ENCODE measurements at places on chromosomes 4 and X.

DNA sequence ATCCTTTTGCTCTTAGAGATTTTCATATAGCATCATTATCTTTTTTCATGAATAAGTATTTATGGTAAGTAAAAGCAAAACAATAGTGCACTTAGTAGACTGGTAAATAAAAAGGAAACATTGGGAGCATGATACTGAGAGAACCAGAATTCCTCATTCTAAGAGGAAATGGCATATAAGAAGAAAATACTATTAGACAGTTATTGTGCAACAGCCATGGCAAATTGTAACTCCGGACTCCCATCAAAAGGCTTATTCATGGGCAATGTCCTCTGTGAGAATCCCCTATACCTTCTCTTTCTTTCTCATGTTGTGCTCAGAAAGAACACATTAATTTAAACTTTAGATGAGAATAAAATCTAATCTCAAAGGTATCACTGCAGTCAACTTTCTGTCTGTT lies 42.4 kb downstream of the SPATA18 start:
- DNase-seq = no peak

GRCh38 chrX:114058988-114059418 lies 524.9 kb upstream of the HTR2C start:
- DNase-seq = peak; percentile 10

- no peak for DNase-seq
These were observed 383.7 kb downstream of the NAF1 start for GRCh38 chr4:162782778-162783525.

GRCh38 chr4:111494471-111494870 lies 650.8 kb upstream of the FAM241A start:
- DNase-seq = no peak

DNA sequence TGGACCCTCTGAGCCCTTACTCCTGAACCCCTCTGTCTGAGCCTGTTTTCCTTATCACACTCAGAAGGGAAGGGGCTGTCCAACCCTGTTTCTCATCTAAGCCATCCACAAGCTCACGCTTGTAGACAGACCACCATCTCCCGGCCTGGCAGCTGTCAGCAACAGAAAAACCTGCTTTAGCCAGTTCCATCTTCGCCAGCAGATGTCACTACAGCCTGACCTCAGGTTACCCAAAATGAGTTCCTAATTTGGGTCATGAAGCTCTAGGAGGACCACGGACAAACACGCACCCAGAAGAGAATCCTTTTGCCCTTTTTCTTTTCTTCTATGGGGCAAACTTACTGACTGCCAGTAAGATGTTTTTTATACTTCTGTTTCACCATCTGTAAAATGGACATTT lies 445.4 kb downstream of the BCOR start:
- DNase-seq = peak; percentile 18

- DNase-seq = no peak
These were observed 10.5 kb downstream of the ZCCHC18 start for GRCh38 chrX:104122829-104123228.

DNA sequence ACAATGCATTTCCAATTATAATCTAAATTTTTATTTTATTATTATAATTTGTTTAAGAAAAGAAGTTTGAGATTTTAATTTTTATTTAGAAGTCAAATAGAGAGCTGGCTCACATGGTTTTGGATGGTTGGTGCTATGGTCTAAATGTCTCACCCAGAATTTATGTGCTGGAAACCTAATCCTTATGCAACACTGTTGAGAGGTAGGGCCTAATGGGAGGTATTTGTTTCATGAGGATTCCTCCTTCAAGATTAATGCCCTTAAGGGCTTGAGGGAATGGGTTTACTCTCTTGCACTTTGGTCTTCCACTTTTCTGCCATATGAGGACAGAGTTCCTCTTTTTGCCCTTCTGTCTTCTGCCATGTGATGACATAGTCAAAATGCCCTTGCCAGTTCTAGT lies 960.5 kb upstream of the IGFBP7 start:
- DNase-seq = no peak

GRCh38 chr4:128850252-128850651 lies 40.8 kb downstream of the JADE1 start:
- DNase-seq = no peak

GRCh38 chr4:107734120-107734519 lies 14.1 kb upstream of the PAPSS1 start:
- peak; percentile 11 for DNase-seq

DNA sequence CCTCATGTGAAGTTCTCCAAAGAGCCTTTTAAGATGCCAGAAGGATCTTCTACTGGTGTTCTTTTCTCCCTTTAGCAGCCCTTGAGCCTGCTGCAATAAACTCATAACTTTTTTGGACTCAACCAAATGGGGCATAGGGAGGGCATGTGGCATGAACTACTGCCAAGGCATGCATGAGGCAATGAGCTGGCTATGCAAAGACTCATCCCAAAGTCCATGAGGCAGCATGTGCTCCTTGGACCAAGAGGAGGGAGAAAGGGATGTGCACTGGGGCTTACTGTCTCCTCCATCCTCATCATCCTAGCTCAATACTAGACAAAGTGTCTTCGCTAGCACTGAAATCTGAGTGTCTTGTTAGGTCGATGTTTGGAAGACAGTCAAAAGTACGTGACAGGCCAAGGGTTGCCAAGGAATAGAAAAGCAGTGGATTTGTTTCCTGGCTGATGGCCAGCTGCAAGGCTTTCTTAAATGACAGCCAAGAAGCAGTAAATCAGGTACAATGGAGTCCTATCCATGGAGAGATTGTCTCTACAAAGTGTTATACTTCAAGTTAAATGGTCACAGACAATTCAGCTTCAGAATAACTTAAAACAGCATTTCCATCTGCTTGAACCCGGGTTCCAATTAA lies 44.5 kb upstream of the ATXN3L start:
- no peak for DNase-seq

DNA sequence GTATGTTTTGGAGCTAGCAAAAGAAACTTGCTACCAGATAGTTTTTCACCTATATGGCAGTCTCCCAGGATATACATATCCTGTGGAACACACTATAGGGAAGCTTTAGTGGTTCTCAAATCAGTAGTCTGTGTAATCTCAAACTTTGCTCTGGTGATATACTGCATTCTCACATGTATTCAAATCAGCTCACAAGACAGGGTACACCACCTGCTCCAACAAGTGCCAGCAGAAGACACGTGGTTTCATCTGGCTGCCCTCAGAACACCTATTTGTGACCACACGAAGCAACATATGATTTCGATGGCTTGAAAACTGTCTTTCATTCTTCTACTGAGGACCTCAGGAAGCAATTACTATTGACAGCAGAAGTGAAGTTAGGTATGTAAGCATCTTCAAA lies 37.7 kb downstream of the BCLAF3 start:
- no peak for DNase-seq

DNA sequence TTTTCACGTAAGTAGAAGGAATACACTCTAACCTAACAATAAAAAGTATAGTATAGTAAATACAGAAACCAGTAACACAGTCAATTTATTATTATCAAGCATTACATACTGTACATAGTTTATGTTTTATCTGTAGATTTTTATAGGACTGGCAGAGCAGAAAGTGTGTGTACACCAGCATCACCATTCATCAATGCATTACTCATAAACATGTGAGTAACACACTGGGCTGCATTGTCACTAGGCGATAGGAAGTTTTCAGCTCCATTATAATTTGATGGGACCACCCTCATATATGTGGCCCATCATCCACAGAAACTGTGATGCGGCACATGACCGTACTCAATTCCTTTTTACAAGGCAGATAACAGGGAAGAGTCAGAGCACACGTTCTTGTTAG lies 137.8 kb upstream of the RBPJ start:
- DNase-seq = no peak

GRCh38 chr4:157772907-157773306 lies 399.9 kb downstream of the GASK1B start:
- no peak for DNase-seq

DNA sequence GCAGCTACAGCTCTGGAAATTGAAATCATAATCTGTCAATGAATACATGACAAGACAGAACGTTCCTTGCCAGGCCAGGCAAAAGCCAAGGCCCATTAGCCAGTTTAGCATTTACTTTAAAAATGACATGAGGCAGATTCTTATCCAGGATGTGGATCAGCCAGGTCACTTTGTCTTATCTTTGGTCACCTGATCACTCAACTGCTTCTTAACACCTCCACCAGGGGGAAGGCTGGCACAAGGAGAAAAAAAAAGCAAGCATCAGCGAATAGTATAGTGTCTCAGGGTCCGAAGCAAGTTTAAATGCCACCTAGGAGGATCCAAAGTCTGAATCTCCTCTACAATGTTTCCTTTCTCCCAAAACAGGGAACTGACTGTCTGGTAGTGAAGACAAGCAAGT lies 18.8 kb downstream of the ATP1B4 start:
- peak; percentile 43 for DNase-seq

DNA sequence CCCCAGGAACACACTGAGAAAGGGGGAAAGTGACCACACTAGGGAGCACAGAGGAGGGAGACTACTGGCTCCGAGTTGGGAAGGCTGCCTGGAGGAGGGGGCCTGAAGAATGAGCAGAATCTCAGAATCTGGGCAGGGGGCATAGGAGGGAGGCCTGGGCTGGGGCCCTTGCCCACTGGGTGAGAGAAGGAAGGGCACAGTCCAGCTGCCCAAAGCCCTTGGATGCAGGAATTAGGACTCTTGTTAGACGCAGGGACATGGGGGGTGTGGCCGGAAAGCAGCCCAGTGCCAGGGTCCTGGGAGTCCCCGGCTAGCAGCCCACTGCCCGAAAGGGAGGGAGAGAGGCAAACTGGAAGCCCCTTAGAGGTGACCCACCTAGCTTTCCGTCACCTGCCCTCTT lies 1.9 kb upstream of the DUSP9 start:
- no peak for DNase-seq

DNA sequence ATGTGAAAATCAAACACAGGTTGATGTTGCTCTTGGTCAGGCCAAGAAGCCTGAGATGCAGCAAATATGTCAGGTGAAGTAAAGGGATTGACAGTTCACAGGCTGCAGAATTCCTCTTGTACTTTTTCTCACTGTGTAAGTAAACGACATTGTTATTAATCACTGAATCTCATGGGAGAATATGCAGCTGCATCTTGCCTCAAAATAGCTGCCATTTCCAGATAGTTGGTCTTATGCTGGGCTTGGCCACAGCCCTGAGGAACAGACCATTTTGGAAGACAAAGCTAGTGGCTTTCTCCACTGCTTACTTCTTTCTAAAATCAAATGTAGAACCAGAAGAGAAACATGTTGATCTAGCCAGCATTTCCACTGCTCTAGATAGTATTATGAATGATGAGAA lies 403.4 kb upstream of the NR3C2 start:
- DNase-seq = no peak

DNA sequence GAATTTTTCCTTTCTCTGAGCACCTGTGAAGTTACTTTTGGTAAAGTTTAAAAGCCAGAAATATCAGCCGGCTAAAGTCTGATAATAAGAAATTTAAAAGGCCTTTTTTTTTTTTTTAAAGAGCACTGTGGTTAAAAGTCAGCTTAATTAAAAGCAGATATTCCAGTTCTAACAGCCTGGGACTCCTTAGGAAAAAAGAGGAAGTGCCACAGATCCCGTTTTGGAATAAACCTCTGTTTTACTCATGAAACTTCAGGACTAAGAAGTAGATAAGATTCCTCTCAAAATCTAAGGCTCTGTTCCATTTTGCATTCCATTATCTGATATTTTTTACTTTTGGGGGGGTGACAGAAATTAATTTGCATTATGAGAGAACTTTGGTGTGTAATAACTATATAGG lies 37.8 kb downstream of the ABCB7 start:
- DNase-seq = no peak

GRCh38 chrX:39563178-39563577 lies 534.6 kb downstream of the BCOR start:
- DNase-seq = no peak

DNA sequence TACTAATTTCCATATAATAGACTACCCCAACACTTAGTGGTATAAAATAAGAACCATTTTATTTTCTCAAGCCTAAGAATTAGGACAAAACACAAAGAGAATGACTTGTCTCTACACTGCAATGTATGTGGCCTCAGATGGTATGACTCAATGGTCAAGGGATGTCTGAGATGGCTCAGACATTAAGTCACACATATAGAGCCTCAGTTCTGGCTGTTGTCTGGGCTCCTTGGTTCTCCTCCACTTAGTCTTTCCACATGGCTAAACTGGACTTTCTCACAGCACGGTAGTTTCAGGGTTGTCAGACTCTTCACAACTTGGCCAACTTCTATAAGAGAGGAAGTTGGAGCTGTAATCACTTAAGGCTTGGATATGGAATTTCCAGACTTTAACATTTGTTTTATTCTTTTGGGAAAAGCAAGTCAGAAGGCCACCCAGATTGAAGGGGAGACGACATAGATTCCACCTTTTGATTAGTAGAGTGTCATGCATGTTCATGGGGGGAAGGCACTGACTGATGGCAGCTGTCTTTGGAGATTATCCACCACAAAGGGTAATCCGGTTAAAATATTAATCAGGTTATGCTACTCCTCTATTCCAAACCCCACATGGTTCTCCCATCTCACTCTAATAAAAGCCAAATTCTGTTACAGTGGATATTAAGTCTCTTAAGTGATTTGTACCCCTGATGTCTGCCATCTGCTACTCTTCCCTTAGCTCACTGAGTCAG lies 9.4 kb downstream of the IL15 start:
- no peak for DNase-seq

DNA sequence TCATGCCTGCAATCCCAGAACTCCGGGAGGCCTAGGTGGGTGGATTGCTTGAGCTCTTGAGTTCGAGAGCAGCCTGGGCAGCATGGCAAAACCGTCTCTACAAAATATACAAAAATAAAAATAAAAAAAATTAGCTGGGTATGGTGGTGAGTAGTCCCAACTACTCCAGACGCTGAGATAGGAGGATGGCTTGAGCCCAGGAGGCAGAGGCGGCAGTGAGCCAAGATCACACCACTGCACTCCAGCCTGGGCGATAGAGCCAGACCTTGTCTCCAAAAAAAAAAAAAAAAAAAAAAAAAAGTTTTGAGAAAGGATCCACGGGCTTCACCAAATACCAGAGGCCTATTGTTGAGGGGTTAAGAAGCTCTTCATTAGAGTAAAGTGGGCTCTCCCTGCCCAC lies 8.0 kb downstream of the SUPT20HL2 start:
- no peak for DNase-seq

- no peak for DNase-seq
These were observed 32.9 kb upstream of the DSPP start for GRCh38 chr4:87575408-87575807.

DNA sequence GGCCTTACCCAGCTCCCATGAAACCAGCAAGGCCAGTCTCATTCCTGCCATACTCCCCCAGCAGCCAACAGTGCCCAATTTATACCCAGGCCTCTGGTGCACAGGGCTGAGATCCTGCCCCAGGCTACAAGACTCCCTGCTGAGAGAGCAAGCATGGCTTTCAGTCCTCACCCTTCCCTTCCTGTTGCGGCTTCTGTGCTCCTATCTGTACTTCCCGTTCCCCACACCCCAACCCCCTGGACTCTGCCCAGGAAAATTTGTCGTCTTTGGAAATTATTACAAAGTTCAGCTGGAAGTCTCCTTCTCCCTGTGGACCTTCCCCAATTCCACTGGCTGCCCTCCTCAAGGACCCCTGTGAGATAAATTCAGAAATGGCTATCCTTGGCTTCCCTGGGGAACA lies 84.1 kb upstream of the GK2 start:
- no peak for DNase-seq

Data from Calu3 (cell line).